ENCODE measurements at places on chromosomes 12 and 14.

DNA sequence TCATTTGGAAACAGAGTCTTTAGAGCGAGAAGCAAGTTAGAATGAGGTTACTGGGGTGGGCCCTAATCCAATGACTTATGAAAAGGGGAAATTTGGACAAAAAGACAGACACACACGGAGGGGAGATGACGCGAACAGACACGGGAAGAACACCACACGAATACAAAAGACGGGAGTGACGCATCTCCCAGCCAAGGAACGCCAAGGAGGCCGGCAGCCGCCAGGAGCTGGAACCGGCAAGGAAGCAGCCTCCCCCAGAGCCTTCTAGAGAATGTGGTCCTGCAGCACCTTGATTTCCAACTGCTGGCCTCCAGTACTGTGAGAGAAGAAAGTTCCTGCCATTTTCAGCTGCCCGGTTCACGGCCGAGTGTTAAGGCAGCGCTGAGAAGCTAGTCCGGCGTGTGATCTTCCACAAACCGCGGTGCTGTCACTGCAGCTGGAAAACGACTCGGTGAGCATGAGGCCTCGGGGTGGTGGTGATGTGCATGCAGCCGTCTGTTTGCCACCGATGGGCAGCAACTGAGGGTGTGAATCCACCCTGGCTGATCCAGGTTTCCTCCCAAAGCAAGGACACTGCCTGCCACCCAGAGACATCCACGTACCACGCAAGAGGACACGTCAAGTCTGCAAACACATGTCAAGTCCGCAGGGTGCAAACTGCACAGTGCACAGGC lies 124.5 kb downstream of the NCOR2 start:
- DNase-seq: no peak

DNA sequence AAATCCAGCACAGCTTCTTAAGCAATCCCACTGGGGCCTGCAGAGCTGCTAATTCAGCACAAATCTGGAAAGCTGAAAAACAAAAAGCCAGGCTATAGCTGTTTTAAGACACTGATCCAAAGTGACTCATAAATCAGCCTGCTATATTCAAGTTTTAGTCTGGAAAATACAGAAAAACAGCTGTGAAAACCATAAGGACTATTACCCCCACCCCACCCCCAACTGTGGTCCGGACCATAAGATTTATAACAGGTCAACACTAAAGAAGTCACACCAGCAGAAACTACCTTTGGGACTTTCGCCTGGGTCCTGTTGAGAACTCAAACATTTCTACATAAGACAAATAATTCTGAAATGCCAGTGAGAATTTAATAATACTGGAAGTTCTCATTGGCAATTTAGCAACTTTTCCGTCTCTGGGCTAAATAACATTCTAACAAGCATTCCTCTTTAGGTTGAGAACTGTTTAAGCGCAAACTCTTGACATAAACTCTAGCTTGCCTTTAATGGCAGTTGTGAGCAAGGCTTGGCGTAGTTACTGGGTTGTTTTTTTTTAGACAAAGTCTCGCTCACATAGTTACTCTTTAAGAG lies 3.3 kb downstream of the LRIG3 start:
- no peak for DNase-seq

GRCh38 chr12:109236257-109236656 lies 72.8 kb downstream of the FOXN4 start:
- no peak for DNase-seq

DNA sequence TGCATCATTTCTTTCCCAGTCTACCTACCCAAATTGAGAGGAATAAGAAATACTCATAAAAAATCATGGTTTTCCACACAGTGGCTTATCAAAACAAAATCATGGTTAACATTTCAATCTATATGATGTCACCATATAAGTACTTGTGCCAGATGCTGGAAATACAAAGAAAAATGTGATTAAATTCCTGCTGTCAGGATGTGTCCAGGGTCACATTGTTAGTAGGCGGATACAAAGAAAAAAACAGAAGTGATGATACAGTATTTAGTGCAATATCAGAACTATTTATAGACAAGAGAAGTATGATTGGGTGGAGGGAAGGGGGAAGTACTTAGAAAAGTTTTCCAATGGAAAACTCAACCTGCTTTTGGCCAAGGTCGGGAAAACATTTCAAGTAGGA lies 47.0 kb upstream of the OR6J1 start:
- no peak for DNase-seq

- no peak for DNase-seq
These were observed 772.9 kb downstream of the MED13L start for GRCh38 chr12:115504306-115505290.

GRCh38 chr14:75654127-75654732 lies 6.4 kb downstream of the ERG28 start:
- DNase-seq: peak; percentile 83

GRCh38 chr12:8629486-8630033 lies 16.9 kb upstream of the AICDA start:
- no peak for DNase-seq

DNA sequence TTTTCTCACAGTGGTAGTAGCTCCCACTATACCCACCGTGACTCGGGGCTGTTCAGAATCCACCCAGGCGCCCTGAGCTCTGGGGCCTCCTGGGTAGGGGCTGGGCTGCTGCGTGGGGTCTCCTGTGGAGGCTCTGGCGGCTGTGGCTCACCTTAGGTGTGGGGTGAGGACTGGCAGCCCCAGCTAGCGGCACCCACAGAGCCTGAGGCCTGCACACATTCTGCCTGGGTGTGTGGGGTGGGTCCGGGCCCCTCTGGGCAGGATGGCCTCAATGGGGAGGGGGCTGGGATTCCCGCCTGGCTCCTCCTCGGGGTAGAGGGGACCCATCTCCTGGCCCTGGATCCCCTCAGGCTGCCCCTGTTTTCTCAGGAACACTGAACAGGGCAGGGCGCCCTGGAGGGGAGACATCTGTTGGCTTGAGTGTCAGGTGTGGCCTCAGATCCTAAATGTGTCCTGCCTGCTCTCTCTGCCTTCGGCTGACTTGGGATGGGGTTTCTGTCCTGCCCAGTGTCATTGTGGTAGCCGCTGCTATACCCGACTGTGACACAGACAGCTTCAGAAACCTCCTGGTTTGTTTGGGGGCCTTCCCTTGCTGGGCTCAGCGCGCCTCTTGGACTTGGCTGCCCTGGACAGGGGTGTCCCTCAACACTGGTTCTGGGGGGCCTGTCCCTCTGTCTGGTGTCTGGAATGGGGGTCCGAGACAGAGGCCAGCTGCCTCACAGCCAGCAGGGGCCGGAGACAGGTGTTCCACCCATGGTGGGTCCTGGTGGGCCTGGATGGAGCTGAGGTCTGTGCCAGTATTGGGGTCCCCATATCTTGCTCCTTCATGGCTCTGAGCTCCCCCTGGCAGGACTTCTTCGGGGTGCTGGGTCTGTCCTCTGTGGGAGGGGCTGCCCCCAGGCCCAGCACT lies 354.9 kb downstream of the TMEM121 start:
- no peak for DNase-seq

GRCh38 chr12:1279050-1279449 lies 288.0 kb downstream of the ERC1 start:
- no peak for DNase-seq

DNA sequence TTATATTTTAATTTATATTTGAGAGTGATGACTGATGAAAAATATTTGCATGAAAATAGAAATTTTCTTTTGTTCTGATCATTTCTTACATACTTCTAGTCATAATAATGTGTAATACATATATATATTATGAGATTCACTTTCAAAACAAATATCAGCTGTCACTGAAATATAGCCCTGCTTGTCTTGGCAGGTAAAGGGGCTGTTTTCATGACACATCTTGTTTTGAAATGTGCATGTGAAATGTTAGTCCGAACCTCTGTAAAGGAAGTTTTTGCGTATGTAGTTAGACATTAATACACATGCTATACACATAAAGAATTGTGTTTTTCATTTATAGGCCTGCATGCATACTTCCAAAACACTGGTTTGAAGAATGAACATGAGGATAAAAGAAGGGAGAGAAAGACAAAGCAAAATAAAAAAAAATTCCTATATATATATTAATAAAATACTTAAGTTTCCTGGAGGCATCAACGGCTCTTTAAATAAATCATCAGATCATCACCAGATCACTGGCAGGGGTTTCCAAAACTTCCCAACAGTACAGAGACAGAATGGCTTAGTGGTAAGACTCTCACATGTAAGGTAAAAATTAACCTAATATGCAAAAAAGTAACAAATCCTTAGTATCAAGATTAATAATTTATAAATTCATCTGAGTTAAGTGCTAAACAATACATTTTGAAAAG lies 60.1 kb downstream of the SEL1L start:
- DNase-seq: no peak

DNA sequence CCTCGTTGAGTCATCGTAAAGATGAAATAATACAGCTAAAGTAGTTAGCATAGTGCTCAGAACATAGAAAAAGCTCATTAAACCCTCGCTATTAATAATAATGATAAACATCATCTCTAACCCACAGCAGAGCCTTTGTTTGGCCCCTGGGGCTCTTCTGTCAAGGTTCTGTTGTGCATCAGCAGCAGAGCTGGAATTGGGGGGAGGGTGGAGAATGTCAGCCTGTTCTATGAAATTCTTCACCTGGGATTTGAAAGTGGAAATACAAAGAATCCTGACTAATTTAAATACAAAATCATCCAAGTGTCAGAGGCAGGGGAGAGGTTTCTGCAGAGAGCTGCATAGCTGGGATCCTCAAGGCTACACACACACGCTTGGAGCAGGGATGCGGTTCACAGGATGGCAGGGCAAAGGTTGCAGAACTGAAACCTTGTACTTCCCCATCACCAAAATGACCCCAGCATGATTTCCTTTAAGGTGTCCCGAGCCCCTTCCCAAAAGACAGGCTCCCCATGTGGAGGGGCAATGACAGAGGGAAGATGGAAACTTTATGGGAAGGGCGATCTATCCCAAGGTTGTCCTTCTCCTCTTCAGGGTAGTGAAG lies 71.8 kb downstream of the DAD1 start:
- no peak for DNase-seq

GRCh38 chr12:52686063-52686462 lies 5.9 kb upstream of the KRT1 start:
- DNase-seq: no peak

GRCh38 chr14:55705651-55706364 lies 125.8 kb downstream of the KTN1 start:
- DNase-seq: no peak

- no peak for DNase-seq
These were observed 126.3 kb downstream of the ERC1 start for GRCh38 chr12:1117371-1117770.
